ENCODE measurements at places on chromosomes 6 and 20. TPM values are rescaled to one million over a fixed set of nuclear protein-coding genes. Genes with fewer than 3 reads are reported as not detected.

ALDH8A1 gene
- total RNA-seq = 1.1 TPM

NKAPL gene
- total RNA-seq = 0.79 TPM

RWDD1 gene
- 19.5 TPM for total RNA-seq

CRISP3 gene
- under 0.01 TPM for total RNA-seq

C20orf144 gene
- not detected for total RNA-seq

WFDC5 gene
- total RNA-seq = 4.1 TPM

IL17A gene
- not detected for total RNA-seq

C20orf202 gene
- not detected for total RNA-seq

HLA-DQB1 gene
- not detected for total RNA-seq

ULBP3 gene
- 11.1 TPM for total RNA-seq

TFAP2A gene
- total RNA-seq = 6.3 TPM

FAM217A gene
- not detected for total RNA-seq

TFAP2C gene
- 2.9 TPM for total RNA-seq

TINAG gene
- total RNA-seq = not detected

ADNP gene
- total RNA-seq = 28.2 TPM

DZANK1 gene
- 0.64 TPM for total RNA-seq

PERP gene
- total RNA-seq = 161 TPM

SLC12A5 gene
- total RNA-seq = not detected

NMBR gene
- total RNA-seq = not detected

TMEM200A gene
- total RNA-seq = 0.79 TPM
